CD14-positive monocyte (primary cell): ENCODE measurements at places on chromosomes 13 and 19.

- peak; percentile 9 for DNase-seq
These were observed 41.9 kb downstream of the ADPRHL1 start for GRCh38 chr13:113411216-113412023.

GRCh38 chr19:32862741-32863140 is 6.8 kb downstream of the SLC7A9 start:
- DNase-seq = no peak

DNA sequence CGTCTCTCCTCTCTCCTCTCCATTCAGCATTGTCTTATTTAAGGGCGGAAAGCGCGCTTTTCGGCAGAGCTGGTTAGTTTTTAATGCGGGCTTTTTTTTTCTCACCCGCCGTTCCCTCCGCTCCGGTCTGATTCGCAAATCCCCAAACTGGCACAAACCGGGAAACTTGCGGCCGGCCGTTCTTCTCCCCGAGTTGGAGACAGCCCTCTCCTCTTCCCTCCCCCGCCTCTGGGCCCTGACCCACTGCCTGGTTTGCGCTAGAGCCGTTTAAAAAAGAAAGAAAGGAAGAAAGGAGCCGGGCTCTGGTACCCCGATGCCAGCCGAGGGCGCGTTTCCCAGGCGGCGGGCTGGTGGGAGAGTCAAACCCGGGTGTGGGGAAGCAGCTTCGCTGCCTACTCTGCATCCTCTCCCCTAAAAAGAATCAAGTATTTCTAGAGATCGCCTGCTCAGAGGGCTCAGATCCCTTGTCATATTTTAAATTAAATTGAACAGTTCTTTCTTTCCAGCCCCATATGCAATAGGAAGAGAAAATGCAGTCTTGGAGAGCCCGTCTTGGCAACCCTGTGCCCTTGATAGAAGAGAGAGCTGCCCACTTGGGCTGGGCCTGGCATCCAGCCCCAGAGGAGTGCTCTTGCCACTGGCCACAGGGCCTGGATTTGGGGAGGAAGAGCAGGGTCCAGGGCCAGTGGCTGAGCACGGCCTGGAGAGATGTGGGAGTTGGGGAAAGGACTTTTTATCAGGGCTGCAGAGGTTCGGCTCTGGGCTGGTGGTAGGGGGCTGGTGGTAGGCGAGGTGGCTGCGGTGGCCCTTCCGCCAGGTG is 19.0 kb downstream of the NFIX start:
- DNase-seq = no peak

GRCh38 chr19:17981611-17982010 is 14.7 kb downstream of the KCNN1 start:
- DNase-seq = no peak

DNA sequence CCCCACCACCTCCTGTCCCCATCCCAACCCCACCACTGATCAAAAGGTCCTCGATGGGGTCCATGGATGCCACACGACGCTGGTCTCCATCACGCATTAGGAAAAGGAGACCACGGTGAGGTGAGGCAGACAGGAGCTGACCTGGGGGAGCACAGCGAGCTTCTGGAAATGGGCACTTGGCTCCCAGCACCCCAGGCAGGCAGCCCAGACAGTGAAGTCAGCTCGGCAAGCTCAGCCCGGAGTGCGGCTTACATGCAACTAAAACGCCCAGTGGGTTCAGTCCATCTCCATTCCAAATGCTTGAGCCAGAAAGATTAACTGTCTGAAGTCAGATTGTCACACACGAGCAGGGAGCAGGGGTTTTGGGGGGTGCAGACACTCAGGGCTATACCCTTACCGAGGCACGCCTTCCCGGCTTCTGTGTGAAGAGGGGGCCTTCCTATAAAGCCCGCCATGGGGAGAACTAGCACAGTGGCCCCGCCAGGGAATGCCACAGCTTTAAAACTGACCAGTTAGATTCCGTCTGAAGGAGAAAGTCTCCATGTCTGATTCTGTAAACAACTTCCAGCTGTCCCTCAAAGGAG is 79.4 kb downstream of the SPACA7 start:
- DNase-seq = no peak

GRCh38 chr19:4516939-4517300 is 1.4 kb downstream of the PLIN4 start:
- no peak for DNase-seq

GRCh38 chr13:42328672-42329071 is 56.7 kb downstream of the AKAP11 start:
- DNase-seq = no peak

DNA sequence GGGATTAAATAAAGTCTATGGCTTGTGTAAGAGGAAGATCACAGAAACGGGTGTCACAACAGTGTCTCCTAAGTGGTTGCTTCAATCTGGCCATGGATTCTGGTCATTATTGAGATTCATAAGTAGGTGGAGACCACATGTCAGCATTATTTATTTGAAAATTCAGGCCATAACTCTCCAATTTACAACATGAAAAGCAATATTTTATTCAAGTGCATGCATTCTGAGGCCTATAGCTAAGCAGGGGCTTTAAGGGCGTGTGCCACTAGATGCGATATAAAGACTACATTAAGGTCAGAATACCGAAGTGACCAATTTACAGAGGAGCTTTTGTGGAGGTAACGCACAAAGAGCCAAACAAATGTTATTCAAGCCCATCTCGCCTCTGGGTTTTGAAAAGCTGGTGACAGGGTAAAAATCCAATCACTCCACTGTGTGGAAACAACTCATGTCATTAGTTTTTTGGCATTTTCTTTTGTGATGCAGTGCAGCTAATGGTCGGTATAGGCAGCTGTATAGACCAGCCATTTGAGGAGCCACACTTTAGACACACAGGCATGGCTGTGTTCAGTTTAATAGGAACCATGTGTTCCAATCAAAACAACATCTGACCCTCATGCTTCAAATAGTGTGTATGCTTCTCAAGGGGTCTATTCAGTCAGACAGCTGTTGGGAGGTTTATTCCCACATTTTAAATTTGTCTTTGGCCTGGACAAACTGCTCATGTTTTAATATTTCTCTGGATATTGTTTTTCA is 123.7 kb downstream of the KL start:
- no peak for DNase-seq

DNA sequence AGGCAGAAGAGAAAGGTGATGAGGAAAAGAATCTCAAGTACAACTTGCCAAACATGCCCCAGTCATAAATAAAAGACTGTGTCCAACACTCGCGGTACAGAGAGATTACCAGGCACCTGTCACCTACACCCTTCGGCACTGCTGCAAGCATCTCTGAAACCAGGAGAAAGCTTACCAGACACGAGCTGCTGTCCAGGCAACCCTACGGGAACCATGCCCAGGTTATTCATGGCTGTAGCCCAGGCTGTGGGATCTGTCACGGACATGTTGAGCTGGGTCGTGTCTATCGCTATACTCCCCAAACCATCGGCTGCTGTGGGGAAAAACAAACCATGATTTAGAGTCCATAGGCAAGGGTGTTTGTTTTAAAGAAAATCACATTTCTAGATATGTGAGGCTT is 375.0 kb downstream of the ENOX1 start:
- no peak for DNase-seq

DNA sequence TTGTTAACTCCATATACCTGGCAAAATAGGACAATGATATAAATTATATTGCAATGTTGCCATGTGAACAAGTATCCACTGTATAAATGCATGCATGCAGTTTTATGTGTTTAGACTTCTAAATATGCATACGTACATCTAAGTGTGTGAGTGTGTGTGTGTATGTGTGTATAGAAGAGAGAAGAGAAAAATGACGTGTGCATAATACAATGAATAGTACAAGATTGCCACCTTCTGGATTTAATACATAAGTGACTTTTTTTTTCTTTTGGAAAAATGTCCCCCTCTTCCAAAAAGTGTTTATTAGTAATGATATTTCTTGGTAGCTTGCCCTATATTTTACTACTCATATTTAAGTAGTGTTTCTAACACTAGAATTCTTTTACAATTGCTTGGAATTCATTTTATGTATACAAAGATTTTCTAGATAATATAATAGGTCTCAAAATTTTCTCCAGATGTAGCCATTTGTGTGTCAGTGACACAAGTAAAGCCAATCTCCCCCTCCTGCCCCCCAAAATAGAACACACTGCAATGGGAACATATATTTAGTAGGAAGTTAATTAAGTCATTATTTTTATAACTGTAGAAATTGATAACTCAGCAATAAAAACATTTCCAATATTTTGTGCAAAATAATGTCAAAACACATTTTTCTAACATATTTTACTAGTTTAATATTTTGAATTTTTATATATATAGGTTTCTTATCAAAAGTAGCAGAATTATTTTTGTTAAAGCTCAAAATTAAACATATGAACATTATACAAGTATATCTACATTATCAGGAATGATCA is 783.3 kb upstream of the ATXN8OS start:
- DNase-seq = no peak
